Chondrocyte (in vitro differentiated cells): ENCODE measurements at places on chromosomes 7 and 10. TPM values are rescaled to one million over a fixed set of nuclear protein-coding genes. Genes with fewer than 3 reads are reported as not detected.

The INA gene
- 10.4 to 31.1 TPM (median 30.1 TPM) in 3 replicates for total RNA-seq

The UCN3 gene
- not detected in 3 replicates for total RNA-seq

The FFAR4 gene
- not detected in 3 replicates for total RNA-seq

The CLEC5A gene
- total RNA-seq: not detected in 3 replicates

The CTAGE6 gene
- total RNA-seq: 0.17 to 0.63 TPM in 2 of 3 replicates, not detected in the other

GRCh38 chr10:30645340-30645827 is 15.8 kb upstream of the LYZL2 start:
- peaks cover 27% of the 10 kb centered on the region for H3K4me1 ChIP-seq
- no peak for DNase-seq
- no peaks in the 10 kb centered on the region for H3K36me3 ChIP-seq
- peak overlapping the region; percentile 25 for H3K27ac ChIP-seq
- peak overlapping the region; percentile 29 for H3K4me3 ChIP-seq
- H3K27me3 ChIP-seq: no peaks in the 10 kb centered on the region

The GRID1 gene
- total RNA-seq: 0.60 to 2.2 TPM (median 0.62 TPM) in 3 replicates

GRCh38 chr10:61902445-61903220 is 1.1 kb downstream of the ARID5B start:
- no peaks in the 10 kb centered on the region for H3K27me3 ChIP-seq
- no peaks in the 10 kb centered on the region for H3K36me3 ChIP-seq
- no peak for DNase-seq
- H3K4me1 ChIP-seq: peaks cover 44% of the 10 kb centered on the region
- H3K4me3 ChIP-seq: peak overlapping the region; percentile 88

- peaks cover 15% of the 10 kb centered on the region for H3K27me3 ChIP-seq
- no peak overlapping the region for H3K4me3 ChIP-seq
- no peak overlapping the region for H3K27ac ChIP-seq
These were observed 74.1 kb upstream of the PRSS58 start for GRCh38 chr7:142331941-142332340.

DNA sequence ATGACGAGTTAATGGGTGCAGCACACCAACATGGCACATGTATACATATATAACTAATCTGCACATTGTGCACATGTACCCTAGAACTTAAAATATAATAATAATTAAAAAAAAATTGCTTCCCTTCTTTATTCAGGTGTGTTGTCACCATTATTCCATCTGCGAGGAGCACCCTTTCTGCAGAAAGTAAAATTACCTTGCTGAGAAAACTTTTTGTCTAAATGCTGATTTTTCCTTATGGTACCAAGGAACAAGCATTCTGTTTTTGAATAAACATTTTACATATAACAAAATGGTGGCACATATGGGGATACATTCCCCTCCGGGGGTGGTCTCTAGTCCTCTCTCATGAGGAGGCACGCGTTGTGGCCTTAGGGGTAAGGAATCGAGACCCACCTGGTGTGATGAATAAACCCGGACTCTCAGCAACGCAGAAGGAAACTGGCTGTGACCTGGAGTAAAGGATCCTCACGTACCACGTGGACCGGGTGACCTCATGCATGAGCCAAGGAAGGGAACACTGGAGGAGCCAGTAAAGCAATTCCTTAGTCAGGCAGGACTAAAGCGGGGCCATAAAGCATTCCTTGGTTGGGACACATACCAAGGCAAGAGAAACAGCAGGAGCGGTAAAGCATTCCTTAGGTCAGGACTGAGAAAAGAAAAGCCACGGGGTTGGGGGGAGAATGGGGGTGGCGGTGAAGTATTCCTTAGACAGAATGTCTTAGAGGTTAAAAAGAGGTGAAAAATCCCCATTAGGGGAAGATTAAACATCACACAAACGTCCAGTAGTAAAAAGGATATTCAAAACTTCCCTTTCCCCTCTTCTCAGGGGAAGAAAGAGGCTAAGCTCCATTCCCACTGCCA is 20.8 kb upstream of the OPTN start:
- no peaks in the 10 kb centered on the region for H3K27me3 ChIP-seq
- no peak for DNase-seq
- peaks cover 34% of the 10 kb centered on the region for H3K4me1 ChIP-seq
- peaks cover 8% of the 10 kb centered on the region for H3K36me3 ChIP-seq

DNA sequence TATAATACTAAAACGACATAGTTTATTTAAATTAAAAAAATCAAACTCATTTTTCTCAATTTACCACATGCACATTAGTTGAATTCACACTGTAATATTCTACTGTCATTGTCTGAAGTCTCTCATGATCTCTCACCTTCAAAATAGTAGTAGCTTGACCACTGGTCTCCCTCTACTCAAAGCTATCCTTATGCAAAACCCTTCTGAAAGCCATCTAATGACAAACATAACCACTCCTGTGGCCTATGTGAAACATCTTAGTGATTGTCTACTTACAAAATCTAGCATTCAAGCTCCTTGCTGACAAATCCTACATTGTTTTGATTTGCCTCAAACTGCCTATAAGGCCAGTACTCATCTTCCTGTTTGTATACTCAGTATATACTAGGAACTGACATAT is 606.0 kb upstream of the GHITM start:
- DNase-seq: no peak
- no peak overlapping the region for H3K4me3 ChIP-seq
- no peaks in the 10 kb centered on the region for H3K4me1 ChIP-seq

GRCh38 chr10:78513330-78513729 is 479.7 kb downstream of the RPS24 start:
- no peak overlapping the region for H3K27ac ChIP-seq
- H3K36me3 ChIP-seq: no peaks in the 10 kb centered on the region
- peaks cover 15% of the 10 kb centered on the region for H3K4me1 ChIP-seq
- DNase-seq: no peak
- H3K4me3 ChIP-seq: no peak overlapping the region
- peaks cover 4% of the 10 kb centered on the region for H3K27me3 ChIP-seq

DNA sequence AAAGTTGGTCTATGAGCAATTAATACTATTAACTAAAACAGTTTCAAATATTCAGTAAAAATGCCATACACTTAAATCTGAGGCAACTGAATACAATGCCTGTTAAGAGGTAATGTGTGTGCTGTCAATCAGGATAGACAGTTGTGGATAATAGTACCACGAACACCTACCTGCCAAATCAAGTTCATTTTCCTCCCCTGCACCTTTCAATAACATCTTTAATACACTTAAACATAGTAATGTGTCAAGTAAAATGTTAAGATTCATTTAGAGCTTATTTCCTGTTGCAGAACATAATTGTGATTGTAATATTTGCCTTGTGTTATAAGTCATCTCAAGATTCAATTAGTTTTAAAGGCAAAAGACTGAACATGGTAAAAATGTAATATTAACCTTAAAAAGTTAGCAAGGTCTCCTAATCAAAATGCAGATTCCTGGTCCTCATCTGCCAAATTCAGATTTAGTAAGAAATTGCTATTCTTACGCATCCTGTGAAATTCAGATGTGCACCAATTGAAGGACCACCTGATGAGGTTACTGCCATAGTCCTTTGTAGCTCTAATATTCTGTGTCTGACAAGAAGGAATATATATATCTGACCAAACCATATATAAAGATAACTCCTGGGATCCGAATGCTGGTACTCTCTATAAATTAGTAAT is 37.1 kb downstream of the COL1A2 start:
- DNase-seq: no peak
- H3K27me3 ChIP-seq: no peaks in the 10 kb centered on the region
- H3K27ac ChIP-seq: peak overlapping the region; percentile 49
- H3K4me1 ChIP-seq: peaks cover 43% of the 10 kb centered on the region
- H3K36me3 ChIP-seq: peaks cover 36% of the 10 kb centered on the region

GRCh38 chr10:11581213-11581612 is 30.2 kb downstream of the USP6NL start:
- no peaks in the 10 kb centered on the region for H3K27me3 ChIP-seq
- no peak overlapping the region for H3K4me3 ChIP-seq
- H3K4me1 ChIP-seq: peaks cover 7% of the 10 kb centered on the region
- no peak for DNase-seq

DNA sequence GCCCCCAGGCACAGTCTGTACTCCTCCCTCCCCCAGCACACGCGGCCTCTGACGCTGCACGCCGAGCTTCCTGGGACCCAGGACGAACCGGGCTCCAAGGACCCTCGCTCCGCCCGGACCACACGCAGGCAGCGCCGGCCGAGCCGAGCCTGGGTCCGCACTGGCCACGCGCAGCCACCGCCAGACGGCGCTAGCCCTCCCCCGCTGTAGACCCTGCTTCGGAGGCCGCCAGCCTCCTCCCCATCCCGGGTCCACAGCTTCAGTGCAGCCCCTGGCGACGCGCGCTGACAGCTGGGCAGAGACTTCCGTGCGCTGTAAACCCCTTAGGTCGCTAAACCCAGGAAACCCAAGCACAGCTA is 936 bp upstream of the TCERG1L start:
- DNase-seq: no peak
- no peak overlapping the region for H3K27ac ChIP-seq
- no peaks in the 10 kb centered on the region for H3K36me3 ChIP-seq
- no peak overlapping the region for H3K4me3 ChIP-seq

The LRRC61 gene
- total RNA-seq: 1.5 to 1.7 TPM in 2 of 3 replicates, not detected in the other

- H3K4me1 ChIP-seq: peaks cover 42% of the 10 kb centered on the region
- no peaks in the 10 kb centered on the region for H3K27me3 ChIP-seq
- peaks cover 10% of the 10 kb centered on the region for H3K36me3 ChIP-seq
These were observed 66.3 kb upstream of the FRMD4A start for GRCh38 chr10:14397066-14397465.

- peaks cover 8% of the 10 kb centered on the region for H3K36me3 ChIP-seq
These were observed 118.6 kb upstream of the BTBD16 start for GRCh38 chr10:122152544-122152943.

DNA sequence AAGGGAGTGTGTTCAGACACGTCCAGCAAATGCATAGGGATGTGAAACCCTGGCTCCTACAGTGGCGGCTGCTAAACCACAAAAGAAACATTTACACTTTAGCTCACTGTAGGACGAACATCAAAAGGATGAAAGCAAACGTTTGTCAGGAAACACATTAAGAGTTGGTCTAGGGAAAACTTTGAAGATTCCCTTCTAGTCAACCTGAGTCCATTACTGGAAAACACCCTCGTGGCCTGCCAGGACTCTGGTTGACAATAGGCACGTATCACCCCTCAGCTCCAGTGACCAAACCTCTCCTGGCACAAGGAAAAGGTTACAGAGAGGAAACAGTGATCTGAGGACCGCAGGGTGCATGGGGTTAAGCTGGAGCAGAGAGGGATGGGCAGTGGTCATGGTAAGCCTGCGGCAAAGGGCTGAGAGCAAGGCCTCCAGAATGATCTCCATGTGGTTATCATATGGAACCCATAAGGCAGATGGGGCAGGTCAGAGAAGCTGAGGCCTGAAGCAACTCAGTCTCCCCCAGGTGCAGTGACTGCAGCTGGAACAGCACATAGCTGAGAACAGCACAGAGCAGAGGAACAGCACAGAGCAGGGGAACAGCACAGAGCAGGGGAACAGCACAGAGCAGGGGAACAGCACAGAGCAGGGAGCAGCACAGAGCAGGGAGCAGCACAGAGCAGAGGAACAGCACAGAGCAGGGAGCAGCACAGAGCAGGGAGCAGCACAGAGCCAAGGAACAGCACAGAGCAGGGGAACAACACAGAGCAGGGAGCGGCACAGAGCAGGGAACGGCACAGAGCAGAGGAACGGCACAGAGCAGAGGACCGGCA is 49.9 kb downstream of the CHST15 start:
- no peak overlapping the region for H3K4me3 ChIP-seq
- no peak overlapping the region for H3K27ac ChIP-seq
- DNase-seq: peak; percentile 34
- peaks cover 34% of the 10 kb centered on the region for H3K36me3 ChIP-seq

DNA sequence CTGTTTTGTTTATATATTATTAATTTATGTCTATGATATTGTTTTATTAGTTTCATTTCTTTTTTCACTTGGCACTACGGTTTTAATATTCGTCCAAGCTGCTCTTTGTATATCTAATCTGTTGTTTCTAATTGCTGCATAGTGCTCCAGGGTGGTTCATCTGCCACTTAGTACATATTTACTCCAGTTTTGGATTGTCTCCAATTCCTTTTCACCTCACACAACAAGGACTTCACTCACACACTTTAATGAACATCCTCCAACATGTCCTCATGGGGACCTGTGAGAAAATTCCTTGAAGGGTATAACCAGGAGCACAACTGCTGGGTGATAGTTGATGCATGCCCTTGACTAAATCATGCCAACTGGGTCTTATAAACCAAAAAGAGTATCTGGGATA is 14.1 kb upstream of the NOC3L start:
- H3K4me1 ChIP-seq: peaks cover 6% of the 10 kb centered on the region
- no peak for DNase-seq
- H3K27ac ChIP-seq: no peak overlapping the region
- no peaks in the 10 kb centered on the region for H3K36me3 ChIP-seq
- H3K4me3 ChIP-seq: no peak overlapping the region

- no peaks in the 10 kb centered on the region for H3K36me3 ChIP-seq
- peaks cover 24% of the 10 kb centered on the region for H3K4me1 ChIP-seq
- H3K27ac ChIP-seq: peak overlapping the region; percentile 33
- DNase-seq: no peak
- no peak overlapping the region for H3K4me3 ChIP-seq
These were observed 338.5 kb downstream of the PARD3 start for GRCh38 chr10:34476608-34477007.

The C10orf62 gene
- not detected in 3 replicates for total RNA-seq

DNA sequence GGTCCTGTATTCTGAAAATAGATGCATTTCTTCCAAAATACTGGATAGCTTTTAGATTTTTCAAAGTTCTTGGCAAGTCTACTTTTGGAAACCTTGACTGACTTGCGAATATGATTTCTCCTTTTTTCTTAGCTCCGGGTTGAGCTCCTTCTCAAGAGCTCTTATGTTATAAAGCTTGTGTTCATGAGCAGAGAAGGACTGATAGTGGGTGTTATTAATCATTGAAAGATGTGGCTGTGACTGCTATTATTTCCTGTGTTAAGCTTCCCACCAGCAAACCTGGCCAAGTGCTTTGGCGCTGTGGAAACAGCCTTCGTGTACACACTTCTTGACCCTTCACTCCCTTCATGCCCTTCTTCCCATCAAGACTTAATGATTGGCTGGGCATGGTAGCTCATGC is 98.2 kb downstream of the KIAA1217 start:
- H3K27ac ChIP-seq: peak overlapping the region; percentile 33
- H3K27me3 ChIP-seq: no peaks in the 10 kb centered on the region
- no peak for DNase-seq
- H3K4me3 ChIP-seq: no peak overlapping the region
- peaks cover 24% of the 10 kb centered on the region for H3K4me1 ChIP-seq

DNA sequence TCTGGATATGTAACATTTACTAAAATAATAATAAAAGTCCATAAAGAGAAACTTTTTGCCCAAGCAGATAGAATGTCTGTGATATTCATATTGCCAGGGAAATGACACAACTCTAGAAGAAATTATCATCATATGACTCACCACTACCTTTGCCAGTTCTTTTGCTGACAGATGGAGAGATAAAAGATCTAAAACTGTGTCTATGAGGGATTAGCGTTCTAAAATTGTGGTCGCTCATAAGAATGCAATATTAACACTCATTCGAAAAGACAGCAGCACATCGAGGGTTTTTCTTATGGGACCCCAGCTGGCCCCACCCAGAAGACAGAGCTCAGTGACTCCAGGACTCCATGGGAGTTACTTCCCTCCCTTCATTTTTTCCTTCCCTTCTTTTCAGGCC is 16.6 kb upstream of the LANCL2 start:
- H3K27ac ChIP-seq: peak overlapping the region; percentile 67
- H3K27me3 ChIP-seq: peaks cover 10% of the 10 kb centered on the region
- H3K4me1 ChIP-seq: peaks cover 18% of the 10 kb centered on the region
- no peak overlapping the region for H3K4me3 ChIP-seq
- no peaks in the 10 kb centered on the region for H3K36me3 ChIP-seq
